ENCODE measurements at places on chromosomes 6 and 20.
A peak's percentile ranks its signal among the peaks of the same experiment; 100 is the strongest.

DNA sequence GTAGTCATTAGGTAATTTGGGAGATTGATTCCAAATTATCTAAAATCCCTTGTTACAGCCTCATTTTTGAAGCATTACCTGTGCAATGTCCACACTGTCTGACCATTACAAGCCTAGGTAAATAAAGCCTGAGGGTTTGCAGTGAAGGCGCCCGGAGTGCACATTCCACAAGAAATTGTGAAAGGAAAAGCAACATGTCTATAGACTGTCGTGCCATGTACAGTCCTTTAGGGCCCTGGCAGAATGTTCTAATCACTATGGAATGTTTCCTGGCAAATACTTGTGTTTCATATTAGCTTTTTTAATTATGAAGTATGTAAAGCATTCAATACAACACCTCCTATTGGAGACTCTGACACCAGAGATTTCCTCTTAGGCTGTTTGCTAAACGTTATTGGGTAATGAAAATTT lies 28.9 kb downstream of the PREP start:
- no peak for DNase-seq

DNA sequence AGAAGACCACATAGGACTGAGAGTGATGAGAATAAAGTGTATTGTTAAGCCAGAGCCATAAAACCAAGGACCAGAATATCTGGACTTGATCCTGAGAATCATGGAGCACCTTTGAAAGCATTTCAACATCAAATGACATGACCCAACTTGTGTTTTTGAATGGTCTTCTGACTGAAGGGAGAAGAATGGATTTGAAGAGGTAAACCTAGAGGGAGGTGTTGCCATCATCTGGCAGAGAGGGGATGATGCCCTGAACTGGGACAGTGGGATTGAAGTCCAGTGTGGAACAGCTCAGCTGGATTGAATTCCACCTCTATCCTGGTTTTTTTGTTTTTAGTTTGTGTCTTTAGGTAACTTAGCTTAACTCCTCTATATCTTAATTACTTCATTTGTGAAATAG lies 570.0 kb downstream of the TBC1D32 start:
- DNase-seq = no peak

GRCh38 chr20:62381202-62381797 lies 5.6 kb upstream of the RPS21 start:
- no peak for DNase-seq

DNA sequence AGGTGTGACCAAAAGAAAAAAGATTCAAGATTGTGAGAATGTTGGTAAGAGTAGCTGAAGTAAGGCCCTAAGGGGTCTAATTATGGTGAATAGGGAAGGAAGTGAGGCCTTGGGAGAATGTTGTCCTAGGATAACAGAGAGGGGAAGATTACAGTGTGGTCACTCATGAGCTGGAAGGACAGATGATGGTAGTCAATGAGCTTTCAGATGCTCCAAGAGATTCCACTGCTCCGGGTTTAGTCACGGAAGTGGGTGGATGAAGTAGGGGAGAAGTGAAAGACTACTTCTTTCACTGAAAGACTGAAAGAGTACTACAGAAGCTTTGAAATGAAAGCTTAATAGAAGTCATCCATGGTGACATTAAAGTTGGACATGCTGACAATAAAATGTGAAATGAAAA lies 108.5 kb downstream of the MMS22L start:
- no peak for DNase-seq

DNA sequence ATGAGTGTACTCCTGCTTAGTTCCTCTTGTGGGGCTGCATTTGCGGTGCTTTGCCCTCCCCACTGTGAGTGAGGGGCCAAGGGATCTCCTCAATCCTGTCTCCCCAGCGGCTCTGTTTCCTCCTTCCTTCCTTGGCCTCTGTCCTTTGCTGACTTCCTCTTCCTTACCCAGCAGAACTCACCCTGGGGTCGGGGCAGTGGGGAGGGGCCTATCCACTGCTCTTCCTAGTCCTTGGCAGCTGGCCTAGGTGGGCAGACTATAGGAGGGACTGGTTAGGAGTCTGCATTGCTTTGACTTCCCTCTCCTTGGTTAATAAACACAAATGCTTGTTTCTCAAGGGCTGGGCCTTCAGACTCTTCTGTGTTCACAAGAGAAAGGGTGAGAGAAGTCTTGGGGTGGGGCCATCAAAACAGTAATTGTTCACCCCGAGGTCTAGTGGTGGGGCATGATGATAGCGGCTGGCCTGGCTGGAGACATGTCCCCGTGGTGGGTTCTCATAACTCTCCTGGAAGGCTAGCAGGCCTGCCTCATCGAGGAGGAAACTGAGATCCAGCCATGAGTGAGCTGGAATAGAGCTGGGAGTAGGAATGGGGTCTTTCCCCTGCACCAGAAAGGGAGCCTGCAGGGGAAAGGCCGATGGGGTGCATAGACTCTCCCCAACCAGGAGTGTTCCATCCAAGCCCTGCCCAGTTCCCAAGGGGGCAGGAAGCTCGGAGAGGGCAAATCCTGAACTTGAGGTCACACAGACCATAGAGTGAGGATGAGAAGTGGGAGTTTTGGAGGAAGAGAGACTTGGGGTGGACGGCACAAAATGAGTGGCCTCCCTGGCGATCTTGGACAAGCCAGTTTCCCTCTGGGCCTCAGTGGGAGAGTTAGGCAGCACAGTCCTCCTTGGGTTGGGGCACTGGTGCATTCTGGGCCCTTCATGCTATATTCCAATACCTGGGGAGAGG lies 12.7 kb downstream of the FAM110A start:
- DNase-seq = no peak

GRCh38 chr6:112296122-112296521 lies 41.8 kb upstream of the LAMA4 start:
- DNase-seq = no peak

DNA sequence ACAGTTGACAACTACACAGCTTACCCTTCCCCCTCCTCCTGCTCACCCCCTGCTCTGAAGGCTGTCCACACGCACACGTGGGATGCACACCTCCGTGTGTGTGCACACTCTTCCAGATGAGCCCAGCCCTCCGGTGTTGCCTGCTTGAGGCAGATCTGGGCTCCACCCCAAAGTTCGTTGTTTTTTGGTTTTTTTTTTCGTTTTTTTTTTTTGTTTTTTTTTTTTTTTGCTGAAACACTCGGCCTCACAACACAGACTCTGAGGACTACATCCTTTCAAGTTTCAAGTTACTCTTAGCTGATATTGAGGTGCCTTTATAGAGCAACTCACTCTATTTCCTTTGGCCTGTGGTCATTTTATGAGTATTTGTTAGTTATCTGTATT lies 88.2 kb downstream of the RREB1 start:
- peak; percentile 33 for DNase-seq

DNA sequence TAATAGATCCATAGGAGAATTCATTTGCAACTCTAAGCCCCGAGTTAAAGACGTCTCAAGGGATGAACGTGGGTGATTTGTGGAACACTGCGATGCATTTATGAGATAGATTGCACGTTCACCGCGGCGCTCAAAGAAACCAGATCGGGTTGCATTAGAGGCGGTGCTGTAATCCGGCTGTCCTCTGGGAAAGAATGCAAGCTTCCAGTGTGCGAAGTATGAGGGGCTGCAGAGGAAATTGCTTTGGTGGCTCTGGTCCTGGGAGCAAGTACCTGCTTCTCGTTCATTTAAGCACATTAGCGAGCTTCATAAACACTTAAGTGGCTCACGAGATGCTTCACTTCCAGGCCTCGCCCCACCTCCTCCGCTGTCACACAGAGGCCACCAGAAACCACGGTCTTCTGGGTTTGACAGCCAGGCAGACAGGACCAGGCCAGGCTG lies 182.3 kb downstream of the CDH4 start:
- DNase-seq = no peak

GRCh38 chr6:45815466-45816125 lies 200.1 kb downstream of the CLIC5 start:
- no peak for DNase-seq

GRCh38 chr20:7702141-7702540 lies 238.1 kb downstream of the HAO1 start:
- no peak for DNase-seq

- no peak for DNase-seq
Measured at GRCh38 chr6:166530211-166531095, 56.0 kb downstream of the RAMACL start.

- no peak for DNase-seq
Measured at GRCh38 chr6:40791004-40791403, 203.8 kb upstream of the LRFN2 start.

GRCh38 chr20:8309634-8310033 lies 177.6 kb downstream of the PLCB1 start:
- DNase-seq = no peak

GRCh38 chr20:55010761-55011160 lies 535.4 kb downstream of the DOK5 start:
- DNase-seq = no peak

DNA sequence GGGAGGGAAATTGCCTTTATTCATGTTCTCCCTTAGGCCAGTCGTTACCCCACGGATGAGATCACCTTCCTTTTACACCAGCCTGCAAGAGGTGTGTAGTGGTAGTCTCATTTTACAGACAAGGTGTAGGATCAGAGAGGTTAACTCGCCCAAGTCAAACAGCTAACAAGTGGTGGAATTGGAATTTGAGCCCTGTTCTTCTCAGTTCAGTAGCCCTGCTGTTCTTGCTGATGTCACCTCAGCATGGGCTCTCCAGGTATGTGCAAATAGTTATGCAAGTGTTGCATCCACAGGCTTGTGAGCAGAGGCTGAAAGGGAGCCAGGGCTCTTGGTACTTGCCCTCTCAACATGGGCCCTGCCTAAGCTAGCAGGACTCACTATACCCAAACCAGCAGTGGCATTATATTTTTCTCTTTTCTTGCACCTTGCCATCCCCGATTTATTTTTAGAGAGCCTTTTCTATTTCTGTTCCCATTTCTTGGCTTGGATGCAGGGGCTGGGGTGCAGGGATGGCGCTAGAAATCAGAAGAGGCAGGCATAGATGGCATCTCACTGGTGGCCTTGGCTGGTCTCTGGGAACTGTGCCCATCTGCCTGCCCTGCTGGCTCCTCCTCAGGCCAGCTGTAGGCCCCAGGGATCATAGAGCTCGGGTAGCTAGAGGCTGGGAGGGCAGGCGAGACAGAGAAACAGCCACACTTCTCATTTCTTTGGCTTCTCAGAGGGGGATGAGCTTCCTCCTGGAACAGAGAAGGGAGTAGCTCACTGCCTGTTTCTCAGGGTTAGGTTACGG lies 18.2 kb downstream of the PPARD start:
- DNase-seq = no peak

DNA sequence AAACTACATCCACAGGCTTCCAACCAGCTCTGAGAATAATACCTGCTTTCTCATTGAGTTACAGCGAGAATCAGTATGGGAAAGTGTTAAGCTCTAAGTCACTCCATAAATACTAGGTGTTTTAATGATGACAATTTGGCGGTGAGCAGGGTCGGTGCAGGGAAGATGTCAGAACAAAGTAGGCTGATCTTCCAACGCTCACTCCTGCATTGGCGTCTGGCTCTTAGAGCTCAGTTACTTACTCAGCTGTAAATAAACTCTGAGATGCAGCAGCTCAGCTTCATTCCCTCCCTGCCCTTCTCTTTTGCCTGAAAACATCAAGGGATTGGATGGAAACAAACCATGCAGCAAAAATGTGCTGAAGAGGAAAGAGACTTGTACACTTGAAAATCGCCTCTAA lies 102.5 kb upstream of the SPACA1 start:
- DNase-seq = no peak

DNA sequence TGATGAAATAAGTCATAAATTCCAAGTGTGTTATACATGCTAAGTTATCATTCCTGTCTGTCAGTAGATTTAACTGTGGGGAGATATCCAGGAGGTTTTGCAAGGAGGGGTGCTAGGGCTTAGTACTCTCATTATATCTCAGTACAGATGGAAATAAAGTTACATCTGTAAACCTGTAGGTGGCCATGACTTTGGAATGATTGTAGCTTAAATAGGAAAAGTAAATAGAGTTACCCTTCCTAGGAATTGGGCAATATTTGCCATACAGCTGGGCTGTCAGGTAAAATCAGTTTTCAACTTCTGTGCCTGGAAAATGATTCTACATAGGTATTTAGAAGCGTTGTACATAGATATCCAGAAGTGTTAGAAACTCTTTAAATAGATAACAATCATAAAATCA lies 19.8 kb upstream of the TGM3 start:
- no peak for DNase-seq

Measured in naive thymus-derived CD8-positive, alpha-beta T cell (primary cell).